ENCODE measurements at places on chromosomes 2 and 18. TPM values are rescaled to one million over a fixed set of nuclear protein-coding genes. Genes with fewer than 3 reads are reported as not detected.

DNA sequence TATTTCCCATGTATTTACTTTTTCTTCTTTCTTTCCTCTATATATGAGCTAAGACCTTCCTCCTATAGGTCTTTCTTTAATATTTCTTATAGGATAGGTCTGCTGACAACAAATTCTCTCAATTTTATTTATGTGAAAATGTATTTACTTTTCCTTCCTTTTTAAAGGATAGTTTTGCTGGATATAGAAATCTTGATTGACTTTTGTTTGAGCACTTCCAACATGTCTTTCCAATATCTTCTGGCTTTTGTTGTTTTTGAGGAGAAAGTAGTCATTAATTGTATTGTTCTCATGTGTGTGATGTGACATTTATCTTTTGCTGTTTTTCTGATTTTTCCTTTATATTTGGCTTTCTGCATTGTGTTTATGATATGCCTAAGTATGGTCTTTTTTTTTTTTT lies 28.9 kb upstream of the FBLN7 start:
- DNase-seq: no peak

Gene GALNT1
- 47.8 TPM for total RNA-seq

DNA sequence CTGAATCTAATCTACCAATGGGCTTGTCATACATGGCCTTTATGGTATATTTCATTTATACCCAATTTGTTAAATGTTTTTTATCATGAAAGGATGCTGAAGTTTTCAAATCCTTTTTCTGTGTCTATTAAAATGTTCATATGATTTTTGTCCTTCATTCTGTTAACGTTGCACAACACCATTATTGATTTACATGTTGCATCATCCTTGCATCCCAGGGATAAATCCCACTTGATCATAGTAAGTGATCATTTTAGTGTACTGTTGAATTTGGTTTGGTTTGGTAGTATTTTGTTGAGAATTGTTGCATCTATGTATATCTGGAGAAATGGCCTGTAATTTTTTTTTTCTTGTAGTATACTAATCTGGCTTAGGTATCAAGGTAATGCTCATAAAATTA lies 9.4 kb downstream of the SP100 start:
- DNase-seq: no peak

DNA sequence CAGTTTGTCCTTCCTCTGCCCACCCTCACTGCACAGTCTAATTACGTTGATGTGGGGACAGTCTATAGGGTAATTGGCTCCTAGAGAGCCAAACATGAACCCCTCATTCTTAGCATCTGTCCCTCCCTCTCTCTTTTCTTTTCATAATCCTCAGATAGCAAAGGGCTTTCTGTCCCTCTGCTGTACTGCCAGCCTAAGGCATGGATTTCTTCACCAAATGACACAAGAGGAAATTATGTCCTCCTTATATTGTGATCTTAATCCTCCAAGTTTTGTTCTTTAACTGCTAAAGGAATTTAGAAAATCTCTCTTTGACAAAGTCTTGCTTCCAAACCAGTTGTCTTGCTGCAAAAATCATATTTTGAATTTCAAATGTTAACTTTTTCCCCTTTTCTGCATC lies 18.5 kb downstream of the ANTXR1 start:
- no peak for DNase-seq

- DNase-seq: no peak
Observed at GRCh38 chr2:58856100-58856499, 615.0 kb upstream of the FANCL start.

GRCh38 chr2:200471324-200471848 lies 38.5 kb downstream of the KCTD18 start:
- no peak for DNase-seq

Gene CRYBA2
- not detected for total RNA-seq

Gene TUBA4B
- total RNA-seq: not detected

DNA sequence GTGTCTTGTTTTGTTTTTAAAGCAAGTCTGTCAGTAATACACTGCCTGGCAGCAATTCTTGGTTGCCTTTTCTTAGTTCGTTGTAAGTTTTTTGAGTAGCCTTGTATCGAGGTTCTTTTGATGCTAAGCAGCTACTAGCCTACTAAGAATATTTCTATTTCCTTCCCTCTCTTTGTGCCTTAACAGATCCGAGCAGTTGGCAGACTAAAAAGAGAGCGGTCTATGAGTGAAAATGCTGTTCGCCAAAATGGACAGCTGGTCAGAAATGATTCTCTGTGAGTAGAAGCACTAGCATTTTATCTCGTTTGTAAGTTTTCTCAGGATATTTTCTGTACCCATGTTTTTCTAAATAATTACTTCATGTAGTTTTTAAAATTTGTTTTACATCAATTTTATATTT lies 15.1 kb downstream of the MFF start:
- DNase-seq: no peak

Gene NCKAP1
- total RNA-seq: 142 TPM

Gene TGFA
- 1.1 TPM for total RNA-seq

DNA sequence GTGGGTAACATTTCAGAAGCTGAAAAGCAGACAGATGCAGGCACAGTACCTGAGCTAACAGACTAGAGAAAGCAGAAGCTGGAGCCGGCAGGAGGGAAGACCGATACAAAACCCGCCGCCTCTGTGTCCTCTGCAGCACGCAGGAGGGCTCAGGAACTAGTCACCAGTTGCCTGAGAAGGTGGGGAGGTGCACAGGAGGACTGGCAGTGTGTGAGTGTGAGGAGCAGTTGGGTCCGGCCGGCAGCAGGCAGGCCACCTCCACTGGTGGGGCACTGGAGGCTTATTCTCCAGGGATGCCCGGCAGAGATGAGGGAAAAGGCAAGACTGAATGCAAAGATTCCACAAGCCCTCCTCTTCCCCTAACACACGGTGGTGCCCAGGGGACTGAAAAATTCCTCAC lies 18.2 kb downstream of the ERCC3 start:
- DNase-seq: no peak

Gene GDF7
- 0.58 TPM for total RNA-seq

- no peak for DNase-seq
Observed at GRCh38 chr2:40219141-40219540, 232.7 kb downstream of the SLC8A1 start.

Gene AGBL5
- total RNA-seq: 10.0 TPM

- DNase-seq: no peak
Observed at GRCh38 chr2:29290293-29291047, 175.3 kb downstream of the CLIP4 start.

Gene ACVR1
- 30.6 TPM for total RNA-seq

DNA sequence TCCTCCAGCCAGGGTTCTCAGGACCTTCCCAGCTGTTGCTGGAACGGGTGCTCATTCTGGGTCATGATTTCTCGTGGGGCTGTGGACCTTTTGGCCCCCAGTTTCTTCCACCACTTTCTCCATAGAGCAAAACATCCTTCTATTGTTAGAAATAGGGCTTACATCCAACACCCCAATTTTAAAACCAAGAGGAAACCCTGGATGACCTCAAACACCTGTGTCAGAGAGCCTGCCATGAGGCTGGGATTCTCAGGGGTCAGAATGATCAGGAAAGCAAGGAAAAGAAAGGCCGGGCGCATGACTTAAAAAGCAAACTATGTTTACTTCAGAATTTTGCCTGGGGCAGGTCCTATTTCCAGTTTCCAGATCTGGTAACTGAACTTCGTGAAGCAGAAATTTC lies 307.9 kb upstream of the MEIS1 start:
- no peak for DNase-seq

DNA sequence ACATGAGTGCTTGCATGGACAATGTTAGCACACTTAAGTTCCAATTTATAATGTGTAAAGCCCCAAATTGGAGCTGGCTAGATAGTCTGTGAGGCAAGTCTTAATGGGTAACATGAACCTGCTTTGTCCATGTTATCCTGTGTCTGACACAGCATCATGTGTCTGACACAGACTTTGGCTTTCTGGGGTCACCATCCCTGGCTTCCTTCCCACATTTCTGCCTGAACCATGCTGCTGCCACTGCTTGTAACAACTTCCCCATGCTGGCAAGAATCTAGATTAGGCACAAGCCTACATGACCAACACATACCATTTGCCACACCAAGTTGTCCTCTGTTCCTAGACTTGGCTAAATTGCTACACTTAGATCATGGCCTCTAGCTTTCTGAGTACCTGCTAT lies 49.8 kb upstream of the ZBTB7C start:
- DNase-seq: no peak

GRCh38 chr2:129716781-129717559 lies 262.5 kb upstream of the RAB6C start:
- no peak for DNase-seq

DNA sequence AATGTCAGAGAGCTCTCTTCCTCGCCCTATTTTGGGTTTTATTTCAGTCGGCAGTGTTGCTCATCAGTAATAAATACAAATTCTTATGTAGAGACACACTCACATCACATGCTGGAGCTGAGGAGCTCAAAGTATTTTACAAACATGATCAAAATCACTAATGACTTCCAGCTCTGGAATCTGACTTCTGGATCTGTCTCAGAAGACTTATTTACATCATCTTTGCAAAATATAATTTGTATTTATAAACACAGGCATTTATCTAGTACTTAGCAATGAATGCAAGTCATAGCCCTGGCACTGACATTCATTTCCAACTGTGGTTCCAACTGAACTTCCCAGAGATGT lies 327.1 kb downstream of the NCKAP5 start:
- DNase-seq: no peak

DNA sequence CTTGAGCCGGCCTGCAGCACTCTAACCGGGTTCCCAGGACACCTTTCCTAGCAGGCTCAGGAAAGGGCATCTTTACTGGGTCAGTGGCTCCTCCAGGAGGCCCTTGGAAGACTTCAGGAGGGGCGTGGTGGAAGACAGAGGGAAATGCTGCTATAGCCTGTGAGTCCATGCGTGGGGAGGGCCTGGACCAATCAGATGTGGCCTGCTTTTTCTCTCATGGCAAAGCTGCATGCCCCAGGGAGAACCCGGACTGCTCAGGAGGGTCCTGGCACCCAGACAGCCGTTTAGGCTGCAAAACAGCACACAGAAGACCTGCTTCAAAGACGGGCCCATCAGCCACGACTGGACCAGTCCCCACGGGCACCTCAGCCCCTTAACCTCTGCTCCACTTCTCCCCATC lies 84.4 kb downstream of the EIPR1 start:
- no peak for DNase-seq

GRCh38 chr2:190879474-190880377 lies 895 bp upstream of the GLS start:
- DNase-seq: no peak

Gene RGPD3
- total RNA-seq: not detected

- no peak for DNase-seq
Observed at GRCh38 chr2:128313091-128313836, 5.4 kb downstream of the HS6ST1 start.

Gene ADD2
- 2.7 TPM for total RNA-seq

Measured in left ventricle myocardium inferior (tissue), 1 donor.